Brain microvascular endothelial cell (primary cell): ENCODE measurements at places on chromosomes 1 and 21.
A peak's percentile ranks its signal among the peaks of the same experiment; 100 is the strongest.

DNA sequence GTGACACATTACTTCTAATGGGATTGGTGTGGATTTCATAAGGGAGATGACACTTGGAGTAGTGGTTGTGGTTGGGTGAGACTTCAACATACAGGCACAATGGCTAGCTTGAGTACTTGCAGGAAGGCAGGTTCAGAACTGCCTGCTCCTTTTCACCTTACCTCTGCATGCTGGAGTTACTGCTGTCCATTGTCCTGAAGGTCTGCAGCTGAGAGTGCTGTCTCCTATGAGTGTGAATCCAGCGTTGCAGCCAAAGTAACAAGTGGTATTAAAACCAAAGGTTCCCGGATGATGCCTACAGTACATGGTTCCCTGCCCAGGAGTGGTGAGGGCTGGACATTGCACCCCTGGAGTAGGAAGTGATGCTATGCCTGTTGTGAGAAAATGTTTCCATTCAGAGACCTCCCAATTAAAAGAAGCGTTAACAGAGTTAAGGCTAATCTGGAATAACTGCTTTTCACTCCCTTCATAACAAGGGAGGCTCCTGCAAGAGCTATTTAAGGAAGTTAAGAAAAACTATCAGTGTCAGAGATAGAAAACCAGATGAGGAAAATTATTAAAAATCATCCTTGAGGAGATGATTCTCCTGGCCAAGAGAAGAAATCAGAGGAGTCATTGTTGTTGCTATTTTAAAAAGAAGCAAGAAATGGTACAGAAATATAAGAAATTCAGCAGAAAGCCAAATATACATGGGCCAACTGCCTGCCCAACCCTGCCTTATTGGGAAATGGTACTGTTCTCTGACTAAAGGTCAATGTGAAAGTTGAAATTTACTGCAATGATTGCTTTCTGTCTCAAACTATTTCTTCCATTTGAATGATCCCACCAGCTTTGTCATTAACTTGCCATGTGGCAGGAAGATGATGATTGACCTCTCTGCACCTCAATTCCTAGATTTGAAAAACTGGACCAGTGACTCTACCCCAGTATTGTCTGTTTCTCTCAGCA is 9.8 kb upstream of the F5 start:
- DNase-seq = peak; percentile 44

DNA sequence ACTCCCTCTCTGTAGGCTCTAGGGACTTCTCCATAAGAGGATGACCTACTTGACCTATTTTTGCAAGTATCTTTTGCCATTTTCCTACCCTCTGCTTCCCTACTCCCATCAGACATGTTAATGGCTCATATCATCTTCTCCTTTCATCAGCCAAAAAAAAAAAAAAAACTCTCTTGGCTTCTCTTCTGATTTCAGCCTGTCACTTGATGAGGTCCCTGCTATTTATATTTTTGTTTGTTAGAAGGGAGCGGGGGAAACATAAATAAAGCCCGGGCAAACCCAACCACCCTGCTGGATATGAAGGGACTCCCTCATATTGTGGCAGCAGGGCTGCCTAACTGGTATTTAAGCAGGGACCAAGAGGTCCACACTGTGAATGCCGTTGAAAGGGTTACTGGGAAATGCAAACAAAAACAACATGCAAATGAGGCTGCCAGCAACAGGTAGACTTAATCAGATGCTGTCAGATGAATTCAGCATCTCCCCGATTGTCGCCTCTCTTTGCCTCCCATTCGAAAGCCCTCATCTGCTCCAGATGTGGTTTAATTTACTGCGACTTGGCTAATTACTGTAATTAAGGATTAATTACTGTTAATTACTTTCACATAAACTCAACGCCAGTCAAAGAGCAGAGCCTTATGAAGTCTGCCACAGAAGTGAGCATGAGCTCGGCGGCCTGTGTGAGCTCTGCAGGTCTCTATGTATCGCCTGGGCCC is 172.3 kb downstream of the PBX1 start:
- DNase-seq = no peak

- DNase-seq = no peak
These were observed 19.4 kb upstream of the LRRC53 start for GRCh38 chr1:74531796-74532195.

GRCh38 chr1:7454895-7455784 is 316.0 kb upstream of the VAMP3 start:
- no peak for DNase-seq

DNA sequence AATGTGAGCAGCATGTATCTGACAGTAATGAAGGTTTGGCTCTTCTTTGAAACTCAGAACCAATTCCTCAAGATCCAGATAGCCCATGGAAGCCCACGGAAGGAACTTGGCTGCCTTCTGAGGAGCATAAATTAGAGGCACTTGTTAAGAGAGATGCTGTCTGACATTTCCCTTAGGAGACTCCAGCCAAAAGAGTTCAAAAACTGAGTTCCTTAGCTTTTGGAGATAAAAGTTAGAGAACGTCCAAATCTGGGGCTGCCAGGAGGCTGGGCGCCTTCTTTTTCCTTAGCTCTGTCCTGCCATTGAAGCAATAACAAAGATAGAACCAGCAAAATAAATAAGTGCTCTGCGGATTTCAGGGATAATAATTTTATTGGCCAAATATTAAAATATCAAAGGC is 439.6 kb upstream of the USP24 start:
- no peak for DNase-seq

GRCh38 chr1:19035377-19036040 is 79.0 kb upstream of the IFFO2 start:
- DNase-seq = no peak

- DNase-seq = no peak
These were observed 67.5 kb downstream of the IGSF21 start for GRCh38 chr1:18175051-18175450.

DNA sequence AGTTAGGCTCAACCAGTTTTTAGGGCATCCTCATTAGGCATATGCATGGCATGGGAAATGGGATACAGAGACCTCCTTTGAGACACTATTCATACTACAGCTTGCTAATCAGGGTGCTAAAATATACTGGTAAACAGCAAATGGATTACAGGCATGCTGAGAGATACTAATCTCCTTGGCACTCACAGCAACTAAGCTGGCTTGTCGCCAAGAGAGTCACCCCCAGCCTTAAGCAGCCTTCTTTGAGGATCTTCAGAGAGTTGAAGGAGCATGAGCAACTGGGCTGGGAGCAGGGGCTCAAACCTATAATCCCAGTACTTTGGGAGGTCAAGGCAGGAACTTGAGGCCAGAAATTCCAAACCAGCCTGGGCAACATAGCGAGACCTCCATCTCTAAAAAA is 120.1 kb upstream of the NR5A2 start:
- no peak for DNase-seq

- DNase-seq = no peak
These were observed 153.7 kb downstream of the TENT5C start for GRCh38 chr1:117759535-117759934.

GRCh38 chr21:31514598-31514997 is 144.9 kb upstream of the SOD1 start:
- peak; percentile 15 for DNase-seq

GRCh38 chr21:31133243-31133830 is 95.1 kb upstream of the KRTAP19-8 start:
- DNase-seq = no peak

- DNase-seq = no peak
These were observed 14.9 kb upstream of the ZMYM1 start for GRCh38 chr1:35064265-35064664.

DNA sequence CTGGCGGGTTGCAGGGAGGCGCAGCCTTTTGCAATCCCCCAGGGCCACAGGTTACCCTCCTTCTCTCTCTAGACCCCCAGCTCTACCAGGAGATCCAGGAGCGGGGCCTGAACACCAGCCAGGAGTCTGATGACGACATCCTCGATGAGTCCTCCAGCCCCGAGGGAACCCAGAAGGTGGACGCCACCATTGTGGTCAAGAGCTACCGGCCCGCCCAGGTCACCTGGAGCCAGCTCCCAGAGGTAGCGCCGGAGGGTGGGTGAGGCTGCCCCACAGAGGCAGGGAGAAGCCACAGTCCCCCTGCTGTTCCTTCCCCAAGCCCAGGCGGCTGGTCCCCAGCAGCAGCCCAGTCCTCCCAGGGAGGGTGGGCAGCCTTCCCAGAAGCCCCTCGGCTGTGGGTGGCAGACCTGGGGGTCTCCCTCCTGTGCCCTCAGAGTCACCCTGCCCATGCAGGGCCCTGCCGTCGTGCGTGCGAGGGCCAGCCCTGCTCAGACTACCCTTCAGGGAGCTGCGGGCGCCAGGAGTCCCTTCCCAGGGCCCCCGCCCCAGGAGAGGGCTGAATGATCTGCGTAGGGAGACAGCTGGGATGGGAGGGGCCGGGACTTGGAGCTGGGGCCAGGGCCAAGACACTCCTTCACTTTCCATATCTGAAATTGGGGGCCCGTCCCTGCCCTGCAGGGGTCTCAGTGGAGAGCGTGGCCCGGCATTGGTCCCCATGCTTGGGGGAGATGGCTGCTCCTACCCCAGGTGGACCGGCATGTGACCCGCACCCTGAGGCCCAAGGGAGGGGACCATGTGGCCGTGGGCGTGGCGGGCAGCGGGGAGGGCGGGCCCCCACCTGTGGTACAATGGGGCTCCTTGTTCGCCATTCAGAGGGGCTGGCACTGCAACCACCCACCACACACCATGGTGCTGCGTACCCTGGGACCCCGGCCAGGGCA is 12.9 kb downstream of the ARHGEF16 start:
- no peak for DNase-seq

DNA sequence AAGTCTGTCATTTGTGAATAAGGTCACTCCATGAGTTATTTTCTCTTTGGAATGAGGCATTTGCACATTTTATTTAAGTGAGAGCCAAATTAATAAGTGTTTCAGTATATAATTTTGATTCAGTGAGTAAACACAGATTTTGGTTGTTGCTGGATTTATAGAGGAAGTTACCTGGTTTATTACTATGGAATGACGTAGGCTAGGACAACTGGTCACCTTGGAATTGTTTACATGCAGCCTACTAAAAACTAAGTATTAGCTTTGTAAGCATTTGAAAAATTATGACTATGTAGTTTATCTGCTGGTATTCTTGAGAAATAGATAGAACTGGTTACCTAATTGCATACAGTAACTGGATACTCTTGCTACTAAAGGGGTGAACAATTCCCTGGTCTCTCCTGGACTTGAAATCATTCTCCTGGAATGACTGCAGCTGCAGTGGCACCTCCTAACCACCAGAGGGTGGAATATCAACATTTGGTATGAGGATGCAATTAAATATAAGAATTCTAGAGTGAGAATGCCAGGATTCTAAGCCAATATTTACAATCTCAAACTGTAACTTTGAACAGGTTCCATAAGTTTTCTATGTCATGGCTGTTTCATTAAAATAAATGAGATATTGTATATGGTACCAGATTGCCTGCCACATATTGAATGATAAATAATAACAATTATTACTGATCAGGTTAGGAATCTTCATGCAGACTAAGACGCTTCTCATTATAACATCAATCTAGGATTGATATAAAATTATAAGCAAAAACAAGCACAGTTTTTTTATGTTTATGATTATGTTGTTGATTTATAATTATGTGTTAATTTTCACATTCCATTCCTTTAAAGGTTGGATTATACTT is 3.5 kb upstream of the KRTAP27-1 start:
- DNase-seq = peak; percentile 46

DNA sequence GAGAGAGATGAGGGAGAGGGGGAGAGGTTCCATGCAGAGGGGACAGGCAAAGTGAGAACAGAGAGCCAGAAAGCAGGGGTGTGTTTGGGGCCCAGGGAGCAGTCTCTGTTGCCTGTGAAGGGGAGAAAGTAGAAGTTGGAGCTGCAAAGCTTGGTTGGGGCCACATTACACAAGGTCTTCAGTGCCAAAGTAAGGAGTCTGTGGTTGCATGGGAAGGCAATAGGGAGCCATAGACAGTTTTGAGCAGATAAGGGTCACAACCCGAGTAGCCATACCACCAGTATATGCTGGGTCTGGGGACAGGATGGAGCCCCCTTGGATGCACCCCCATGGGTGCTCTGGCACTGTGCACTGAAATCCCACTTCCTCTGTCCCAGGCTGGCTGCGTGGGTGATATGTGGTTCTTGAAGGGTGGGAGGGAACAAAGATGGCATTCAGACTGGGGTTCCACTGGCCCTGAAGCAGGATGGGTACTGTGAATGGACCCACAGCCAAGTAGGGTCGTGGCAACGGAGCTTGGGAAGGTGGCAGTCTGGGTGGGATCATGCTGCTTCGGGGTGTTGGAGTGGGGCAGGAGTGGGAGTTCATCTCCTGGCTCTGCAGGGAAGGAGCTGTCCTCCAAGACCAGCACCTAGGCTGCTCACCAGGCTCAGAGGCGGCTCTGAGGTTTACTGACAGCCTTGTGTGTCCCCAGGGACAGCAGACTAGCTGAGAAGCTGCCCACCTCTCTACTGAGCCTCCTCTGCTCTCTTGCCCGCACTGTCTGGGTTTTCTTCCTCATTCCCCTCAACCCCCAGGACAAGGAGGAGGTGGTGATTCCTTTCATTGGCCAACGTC is 12.1 kb downstream of the DRAXIN start:
- no peak for DNase-seq

DNA sequence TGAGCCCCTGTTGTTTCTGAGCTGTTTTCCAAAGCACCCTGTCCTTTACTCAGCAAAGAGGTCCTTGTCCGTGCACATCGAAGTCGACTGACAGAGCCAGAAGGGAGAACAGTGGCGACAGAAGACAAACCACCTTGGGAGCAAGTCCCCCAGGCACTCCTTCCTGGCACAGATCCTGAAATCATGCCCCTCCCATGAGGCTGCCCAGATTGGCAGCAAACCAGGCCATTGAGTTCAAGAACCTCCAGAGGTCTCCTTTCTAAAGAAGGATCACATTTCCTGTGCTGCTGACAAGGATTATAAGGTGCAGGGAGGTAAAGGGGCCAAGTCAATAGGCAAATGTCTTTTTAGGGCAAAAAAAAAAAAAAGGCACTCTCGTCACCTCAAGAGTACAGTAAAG is 84.7 kb upstream of the HIVEP3 start:
- DNase-seq = no peak

- no peak for DNase-seq
These were observed 155.2 kb downstream of the GABPA start for GRCh38 chr21:25890001-25890400.

- DNase-seq = no peak
These were observed 69.5 kb downstream of the PEX14 start for GRCh38 chr1:10544239-10544638.

- no peak for DNase-seq
These were observed 89.9 kb upstream of the KAZN start for GRCh38 chr1:14508613-14509012.

DNA sequence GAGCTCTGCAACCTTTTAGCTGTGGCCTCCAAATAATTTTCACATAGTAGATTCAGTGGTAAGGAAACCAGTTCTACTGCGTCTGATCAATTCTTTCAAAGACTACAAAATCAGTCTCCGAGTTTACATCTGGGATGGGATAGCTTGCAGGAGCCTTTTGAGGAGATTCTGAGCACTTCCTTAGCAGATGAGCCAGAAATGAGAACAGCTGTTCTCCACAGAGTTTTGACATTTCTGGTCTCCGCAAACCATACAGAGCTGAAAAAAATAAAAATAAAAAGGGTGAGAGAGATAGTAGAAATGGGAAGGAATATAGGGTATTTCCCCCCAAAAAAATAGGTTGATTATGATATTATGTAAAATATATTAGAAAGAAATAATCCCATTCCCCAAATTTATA is 119.3 kb downstream of the LYPLAL1 start:
- no peak for DNase-seq

GRCh38 chr1:152185544-152186391 is 26.7 kb upstream of the RPTN start:
- peak; percentile 75 for DNase-seq

- no peak for DNase-seq
These were observed 373.0 kb upstream of the ADAMTS5 start for GRCh38 chr21:27339902-27340301.
